ENCODE measurements at places on chromosomes 7 and 10.

GRCh38 chr10:24453404-24453830 lies 244.5 kb downstream of the KIAA1217 start:
- no peak for DNase-seq

- DNase-seq: no peak
Measured at GRCh38 chr10:30028738-30029030, 30.7 kb downstream of the JCAD start.

GRCh38 chr10:89793649-89794254 lies 92.4 kb downstream of the KIF20B start:
- DNase-seq: peak; percentile 17

- DNase-seq: no peak
Measured at GRCh38 chr10:78543749-78544362, 510.2 kb downstream of the RPS24 start.

GRCh38 chr7:130226333-130226732 lies 18.7 kb downstream of the SSMEM1 start:
- DNase-seq: no peak

- DNase-seq: no peak
Measured at GRCh38 chr10:86668297-86669165, at the start of gene LDB3. TSS of gene LDB3 (plus strand) at chr10:86668511. CDS start at chr10:86668692, 181 bp downstream.

- DNase-seq: no peak
Measured at GRCh38 chr10:26274391-26274790, 57.8 kb downstream of the GAD2 start.

DNA sequence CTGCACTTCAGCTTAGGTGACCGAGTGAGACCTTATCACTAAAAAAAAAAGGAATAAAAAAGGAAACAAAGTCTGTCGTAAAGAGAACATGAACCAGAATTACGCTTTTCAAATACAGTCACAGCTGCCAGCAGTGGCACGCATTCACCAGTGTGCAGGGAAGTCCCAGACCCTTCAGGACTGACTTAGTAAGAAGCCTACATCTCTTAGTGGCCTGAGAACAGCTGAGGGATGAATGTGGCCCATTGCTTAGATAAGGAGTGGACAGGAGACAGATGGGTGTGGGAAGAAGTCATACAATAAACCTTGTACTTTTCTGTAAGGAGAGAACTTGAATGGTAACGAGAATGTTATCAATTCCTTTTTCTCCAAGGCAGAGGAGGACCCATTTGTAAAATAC lies 178.5 kb downstream of the JCAD start:
- DNase-seq: no peak

- no peak for DNase-seq
Measured at GRCh38 chr7:27178366-27178765, 4.2 kb upstream of the HOXA10 start.

DNA sequence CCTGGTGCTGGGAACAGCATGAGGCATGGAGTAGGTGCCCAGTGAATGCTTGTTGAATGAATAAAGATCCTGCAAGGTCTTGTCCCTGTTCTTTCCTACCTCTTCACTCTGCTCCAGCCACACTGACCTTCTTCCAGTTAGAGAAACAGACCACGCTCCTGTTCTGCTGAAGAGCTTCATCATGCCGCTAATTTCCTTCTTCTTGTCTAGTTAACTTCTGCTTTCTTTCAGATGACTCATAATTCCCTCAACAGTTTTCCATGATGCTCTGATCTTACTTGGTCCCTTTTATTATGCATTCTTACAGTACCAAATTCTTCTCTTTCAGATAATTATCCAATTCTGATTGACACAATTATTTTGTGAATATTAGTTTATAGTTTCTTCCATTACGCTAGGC lies 59.5 kb upstream of the C1QL3 start:
- DNase-seq: no peak

DNA sequence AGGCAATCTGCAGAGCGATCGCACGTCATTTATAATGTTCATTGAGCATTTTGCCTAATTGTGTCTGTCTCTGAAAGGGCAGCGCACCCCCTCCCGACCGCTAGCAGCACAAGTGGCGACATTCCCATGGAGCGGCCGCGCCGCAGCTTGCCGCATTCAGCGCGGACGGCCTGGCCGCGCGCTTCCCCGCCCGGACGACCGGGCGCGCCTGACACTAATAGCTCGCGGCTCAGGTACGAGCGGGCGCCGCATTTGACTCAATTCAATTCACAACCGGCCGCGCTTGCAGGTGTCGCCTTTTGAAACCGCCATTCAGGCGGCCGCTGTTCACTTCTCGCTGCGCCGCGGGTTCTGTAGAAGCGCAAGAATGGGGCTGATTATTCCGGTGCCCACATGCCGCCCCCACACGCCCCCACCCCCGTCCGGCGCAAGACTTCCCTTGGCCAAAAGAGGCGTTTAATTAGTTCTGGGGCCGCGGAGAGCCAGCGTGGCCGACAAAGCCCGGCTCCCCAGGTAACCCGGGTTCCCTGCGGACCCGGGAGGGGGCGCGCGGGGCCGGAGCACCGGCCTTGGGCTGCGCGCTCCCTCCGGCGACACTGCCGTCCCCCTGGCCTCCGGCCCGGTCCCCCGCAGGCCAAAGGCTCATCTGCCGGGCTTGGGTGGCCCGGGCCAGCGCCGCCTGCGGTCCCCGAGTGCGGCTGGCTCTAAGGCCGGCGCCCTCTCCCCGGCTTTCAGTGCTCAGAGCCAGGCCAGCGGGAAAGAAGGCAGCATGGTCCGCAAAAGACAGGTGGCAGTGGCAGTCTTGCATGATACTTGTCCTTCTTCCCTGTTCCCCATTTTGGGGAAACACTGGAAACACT lies 18.7 kb upstream of the PTF1A start:
- DNase-seq: no peak

DNA sequence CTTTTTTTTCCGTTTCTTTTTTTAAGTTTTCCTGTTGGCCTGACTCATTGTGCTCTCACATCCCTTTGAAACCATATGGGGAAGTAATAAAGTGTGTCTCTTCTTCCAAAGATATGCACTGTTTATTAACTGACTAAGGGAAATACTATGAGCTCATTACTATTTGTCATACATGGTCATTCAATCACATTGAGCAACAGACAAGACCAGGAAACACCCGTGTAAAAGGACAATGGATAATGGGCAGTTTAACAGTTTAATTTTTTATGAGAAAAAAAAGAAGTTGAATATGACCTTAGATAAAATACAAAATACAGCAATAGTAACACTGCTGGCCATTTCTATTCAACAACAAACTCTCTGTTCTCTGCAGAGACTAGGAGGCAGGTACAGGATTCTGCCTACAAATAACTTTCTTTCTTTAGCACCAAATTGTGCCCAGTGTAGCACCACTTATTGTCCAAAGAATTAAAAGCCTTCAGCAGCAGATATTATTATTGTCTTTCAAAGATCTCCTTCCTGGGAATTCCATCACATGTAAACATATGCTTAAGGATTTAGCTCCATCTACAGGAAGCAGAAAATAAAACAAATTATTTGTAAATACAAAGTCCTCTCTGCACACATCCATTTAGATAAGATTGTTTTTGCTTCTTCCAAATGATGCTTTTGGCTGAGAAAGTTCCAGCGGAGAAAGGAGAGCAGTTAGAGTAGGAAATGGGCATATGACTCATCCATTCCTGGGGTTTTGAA lies 55.0 kb upstream of the AKR1E2 start:
- DNase-seq: no peak

GRCh38 chr7:29105752-29106668 lies 40.3 kb downstream of the CPVL start:
- DNase-seq: no peak

GRCh38 chr7:101595766-101596537 lies 33.1 kb downstream of the MYL10 start:
- DNase-seq: no peak

DNA sequence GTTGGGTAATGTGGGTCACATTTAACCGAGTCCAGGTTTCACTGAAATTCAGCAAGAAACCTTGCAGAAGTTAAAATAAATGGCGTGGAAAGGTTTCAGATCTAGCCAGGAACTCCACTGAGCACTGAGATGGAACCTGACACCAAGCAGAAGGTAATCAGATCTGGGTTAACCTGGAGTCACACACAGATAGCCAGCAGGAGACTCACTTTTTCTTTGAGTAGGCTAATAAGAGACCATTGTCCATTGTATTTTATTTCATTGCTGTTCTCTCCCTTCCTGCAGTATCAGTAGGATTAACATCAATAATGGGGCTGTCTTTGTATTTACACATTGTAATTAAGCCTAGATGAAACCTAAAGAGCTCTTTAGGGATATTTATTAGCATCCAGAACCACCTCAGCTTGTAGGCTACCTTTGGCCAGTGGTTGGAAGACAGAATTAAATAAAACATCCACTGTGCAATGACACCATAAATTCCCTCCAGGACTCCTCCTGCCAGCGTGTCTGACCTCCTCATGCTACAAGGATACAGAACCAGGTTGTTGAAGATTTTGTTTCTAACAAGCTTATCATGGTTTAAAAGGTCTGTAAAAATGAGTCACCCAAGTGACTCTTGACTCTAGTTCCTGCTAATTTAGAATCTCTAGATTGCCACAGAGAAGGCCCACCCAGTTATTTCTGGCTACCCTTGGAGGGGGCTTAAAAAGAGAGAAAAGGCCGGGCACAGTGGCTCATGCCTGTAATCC lies 151.1 kb downstream of the SORCS1 start:
- no peak for DNase-seq

DNA sequence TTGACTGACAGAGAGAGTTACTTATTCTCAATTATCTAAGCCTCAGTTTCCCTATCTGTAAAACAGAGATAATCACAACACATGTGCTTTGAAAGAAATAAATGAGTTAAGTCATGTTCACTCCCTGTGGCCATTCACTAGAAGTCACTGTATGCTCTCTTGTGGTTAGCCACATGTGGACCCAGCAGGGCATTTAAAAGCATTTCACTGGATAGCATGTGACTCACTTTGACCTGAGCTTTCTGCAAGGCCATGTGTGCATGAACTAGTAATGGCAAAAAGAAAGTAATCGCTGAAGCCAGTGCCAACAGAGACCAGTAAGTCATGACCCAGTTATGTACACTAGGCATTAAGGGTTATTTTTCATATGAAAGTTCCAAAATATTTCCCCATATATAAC lies 557.0 kb upstream of the IGFBP3 start:
- DNase-seq: no peak

- DNase-seq: no peak
Measured at GRCh38 chr10:69224862-69225657, 4.9 kb downstream of the HKDC1 start.

GRCh38 chr7:83956104-83956503 lies 238.5 kb downstream of the SEMA3A start:
- DNase-seq: no peak

DNA sequence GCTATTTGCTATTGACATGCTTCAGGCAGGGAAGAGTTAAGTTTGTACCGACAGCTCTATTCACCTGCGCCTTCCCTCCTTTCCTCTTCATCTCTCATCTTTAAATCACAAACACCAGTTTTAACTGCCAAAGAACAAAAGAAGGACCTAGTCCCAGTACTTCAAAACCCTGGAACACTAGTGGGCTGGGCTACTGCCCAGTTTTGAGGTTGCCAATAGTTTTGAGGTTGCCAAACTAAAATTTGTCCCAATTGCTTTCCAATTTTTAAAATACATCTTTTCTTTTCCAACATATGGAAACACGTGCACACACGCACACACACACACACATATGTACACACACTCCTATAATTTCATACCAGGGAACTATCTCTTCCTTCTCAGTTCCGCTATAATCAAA lies 130.6 kb upstream of the SLC26A5 start:
- no peak for DNase-seq

- no peak for DNase-seq
Measured at GRCh38 chr7:64992971-64993370, 2.1 kb upstream of the ZNF117 start.

- DNase-seq: no peak
Measured at GRCh38 chr10:17790651-17791050, 18.5 kb upstream of the MRC1 start.

DNA sequence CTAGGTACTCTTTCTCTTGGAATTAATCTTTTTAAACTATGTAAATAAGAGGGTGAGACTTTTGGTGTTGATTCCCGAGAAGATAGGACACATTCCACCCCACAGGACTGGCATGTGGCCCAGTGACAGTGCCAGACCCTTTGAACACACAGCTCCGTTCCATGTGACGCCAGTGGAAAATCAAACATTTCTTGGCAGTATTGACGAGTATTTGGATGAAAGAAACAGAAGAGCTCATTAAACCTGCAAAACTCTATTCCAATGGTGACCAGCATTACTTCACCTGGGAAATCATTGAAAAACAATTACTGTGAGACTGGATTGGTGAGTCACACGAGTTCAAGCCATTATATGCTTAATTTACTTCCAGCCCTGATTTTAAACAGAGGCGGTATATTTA lies 25.8 kb downstream of the AKR1E2 start:
- no peak for DNase-seq

- DNase-seq: no peak
Measured at GRCh38 chr10:69828144-69828870, 26.6 kb downstream of the COL13A1 start.

DNA sequence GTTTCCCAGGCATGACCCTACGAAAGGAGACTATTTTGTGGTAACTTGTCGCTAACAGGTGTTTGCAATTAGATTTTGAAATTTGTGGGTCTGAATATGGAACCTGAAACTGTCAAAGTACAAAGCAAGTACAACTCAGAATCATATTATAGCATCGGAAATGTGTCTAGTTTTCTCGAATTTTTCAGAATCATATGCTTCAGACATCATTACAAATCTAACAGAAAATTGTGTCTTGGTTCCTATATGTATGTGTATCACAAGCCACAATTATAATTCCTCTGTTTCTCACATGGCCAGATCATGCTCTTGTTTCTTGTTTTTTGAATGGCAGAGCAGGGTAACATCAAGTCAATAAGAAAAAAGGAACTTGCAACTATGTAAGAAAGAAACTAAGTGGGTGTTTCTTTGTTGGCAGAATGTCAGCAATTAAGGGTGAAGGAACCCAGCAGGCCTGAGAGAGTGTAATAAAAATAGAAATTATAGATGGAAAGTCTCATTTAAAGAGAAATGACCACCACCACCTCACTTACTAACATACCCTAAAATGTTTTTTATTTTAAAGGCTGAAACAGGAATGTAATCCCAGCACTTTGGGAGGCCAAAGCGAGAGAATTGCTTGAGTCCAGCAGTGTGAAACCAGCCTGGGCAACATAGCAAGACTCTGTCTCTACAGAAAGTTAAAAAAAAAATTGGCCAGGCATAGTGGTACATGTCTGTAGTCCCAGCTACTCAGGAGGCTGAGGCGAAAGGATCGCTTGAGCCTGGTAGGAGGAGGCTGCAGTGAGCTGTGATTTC lies 51.3 kb downstream of the PRTFDC1 start:
- no peak for DNase-seq

GRCh38 chr7:52917982-52918578 lies 117.4 kb upstream of the POM121L12 start:
- DNase-seq: no peak

DNA sequence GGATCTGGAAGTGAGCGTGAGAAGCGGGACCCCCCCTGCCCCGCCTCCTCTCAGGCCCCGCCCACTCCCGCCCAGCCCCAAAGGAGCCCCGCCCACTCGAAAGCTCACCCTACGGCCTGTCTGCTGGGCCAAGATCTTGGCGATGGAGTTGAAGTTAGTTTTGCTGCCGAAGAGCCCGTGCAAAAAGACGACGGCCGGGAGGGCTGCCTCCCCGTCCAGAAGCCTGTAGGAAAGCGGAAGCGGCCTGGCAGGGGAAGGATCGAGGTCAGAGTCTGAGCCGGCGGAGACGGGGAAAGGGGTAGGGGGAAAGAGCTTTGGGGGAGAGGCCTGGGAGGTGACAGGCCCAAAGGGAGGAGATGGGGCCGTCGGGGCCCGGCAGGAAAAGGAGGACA lies 386 bp downstream of the ABHD11 start:
- DNase-seq: peak; percentile 63

Data from activated CD4-positive, alpha-beta T cell treated with anti-CD3 and anti-CD28 coated beads, Interleukin-2, amount 50 U/mL, for 1 hour (primary cell).